ENCODE measurements at places on chromosomes 1 and 21.
A peak's percentile ranks its signal among the peaks of the same experiment; 100 is the strongest.

- no peak for DNase-seq
Measured at GRCh38 chr1:194367121-194367520, 1180.7 kb upstream of the B3GALT2 start.

- DNase-seq = peak; percentile 70
Measured at GRCh38 chr1:107250169-107250568, 109.3 kb downstream of the NTNG1 start.

- no peak for DNase-seq
Measured at GRCh38 chr1:204530932-204531331, 14.7 kb downstream of the MDM4 start.

DNA sequence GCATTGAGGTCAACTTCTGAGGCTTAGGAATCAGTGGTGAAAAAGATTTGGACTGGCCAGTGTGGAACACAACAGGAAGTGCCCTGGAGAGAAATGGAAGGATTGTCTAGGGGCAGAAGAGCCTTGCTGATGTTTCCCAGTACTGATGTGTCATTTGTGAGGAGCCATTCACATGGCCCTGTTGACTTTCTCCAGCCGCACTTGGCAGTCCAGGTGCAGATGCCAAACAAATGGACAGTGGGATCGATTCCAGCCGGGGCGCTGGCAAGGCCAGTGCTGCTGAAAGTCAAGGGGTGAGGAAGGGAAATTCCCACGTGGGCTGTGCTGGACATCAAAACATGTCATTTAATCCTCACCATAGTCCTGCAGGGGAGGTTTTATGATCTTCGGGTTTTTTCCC, 4.9 kb upstream of the TRIM63 start:
- no peak for DNase-seq

DNA sequence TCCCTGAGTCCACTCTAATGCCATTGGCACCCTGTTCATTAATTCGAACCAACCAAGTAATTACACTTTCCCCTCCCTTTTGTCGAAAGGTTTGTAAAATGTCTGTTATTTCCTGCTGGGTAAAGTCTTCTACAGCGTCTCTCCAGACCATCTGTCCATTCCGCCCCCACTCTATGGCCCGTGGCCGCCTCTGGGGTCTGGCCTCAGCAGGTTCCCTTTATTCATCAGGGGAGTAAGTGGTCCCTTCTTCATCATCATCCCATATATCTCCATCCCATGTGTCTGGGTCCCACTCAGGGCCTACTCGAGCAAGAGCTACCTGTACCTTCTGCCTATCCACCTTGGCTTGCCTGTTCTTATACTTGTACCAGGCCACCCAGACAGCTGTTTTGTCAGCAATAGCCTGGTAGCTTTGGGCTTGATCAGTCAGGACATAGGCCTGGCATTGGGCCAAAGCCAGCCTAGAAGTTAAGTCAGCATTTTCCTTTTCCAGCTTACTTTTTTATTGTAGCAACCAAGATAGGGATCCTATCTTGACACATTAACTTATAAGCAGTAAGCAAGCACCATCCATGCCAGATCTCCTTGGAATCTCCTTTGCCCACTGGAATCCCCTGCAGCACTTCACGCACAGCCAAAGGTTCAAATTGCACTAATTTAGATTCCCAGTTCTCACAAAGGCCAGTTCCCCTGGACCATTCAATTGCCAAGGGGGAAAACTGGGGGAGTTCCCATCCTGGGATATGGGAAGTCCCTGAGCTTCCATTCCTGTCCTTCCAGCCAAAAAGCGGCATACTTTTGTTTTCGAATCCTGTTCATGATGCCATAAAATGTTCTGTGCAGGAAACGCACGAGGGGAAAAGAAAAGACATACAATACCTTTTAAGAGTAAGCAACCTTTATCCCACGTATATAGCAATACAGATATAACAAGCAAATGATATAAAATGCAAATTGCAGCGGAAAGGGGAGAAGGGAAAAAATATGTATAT, 6.6 kb upstream of the STUM start:
- no peak for DNase-seq

DNA sequence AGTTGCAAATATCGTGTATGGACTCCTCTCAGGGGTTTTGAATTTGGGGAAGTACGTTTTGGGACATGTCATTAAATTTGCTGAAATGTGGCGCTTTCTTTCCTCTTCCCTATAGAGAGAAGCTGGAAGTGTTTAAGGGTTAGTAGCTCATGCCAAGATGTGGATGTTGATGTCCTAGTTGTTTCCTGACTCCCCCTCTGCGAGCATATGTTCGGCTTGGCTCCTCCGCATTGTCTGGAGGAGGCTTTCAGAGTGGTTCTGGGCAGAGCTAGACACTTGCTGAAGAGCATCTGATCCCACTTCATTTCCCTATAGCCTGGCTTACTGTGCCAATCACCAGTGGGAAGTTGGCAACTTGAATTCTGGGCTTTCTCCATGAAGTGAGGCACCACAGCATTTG, 347.4 kb upstream of the B3GALT2 start:
- DNase-seq = no peak

DNA sequence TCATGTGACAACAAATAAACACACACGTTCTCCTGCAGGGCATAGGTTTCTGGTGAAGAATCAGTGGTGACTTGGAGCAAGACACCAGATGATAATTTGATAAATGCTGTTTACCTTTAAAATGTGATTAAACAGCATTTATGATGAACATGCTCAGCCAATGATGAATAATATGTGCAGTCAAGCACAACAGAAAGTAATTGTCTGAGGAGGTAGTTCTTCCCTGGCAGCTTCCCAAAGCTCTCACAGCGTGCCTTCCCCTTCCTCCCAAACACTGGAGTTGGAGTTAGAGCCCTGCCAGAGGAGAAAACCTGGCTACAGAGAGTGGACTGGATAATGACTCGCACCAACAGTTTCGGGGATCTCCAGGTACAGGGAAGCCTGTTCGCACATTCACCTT, 463.5 kb downstream of the SMYD3 start:
- DNase-seq = peak; percentile 94

GRCh38 chr1:22804406-22804805, 93.8 kb downstream of the EPHB2 start:
- no peak for DNase-seq

GRCh38 chr1:161037661-161038522, 872 bp downstream of the TSTD1 start:
- peak; percentile 6 for DNase-seq

DNA sequence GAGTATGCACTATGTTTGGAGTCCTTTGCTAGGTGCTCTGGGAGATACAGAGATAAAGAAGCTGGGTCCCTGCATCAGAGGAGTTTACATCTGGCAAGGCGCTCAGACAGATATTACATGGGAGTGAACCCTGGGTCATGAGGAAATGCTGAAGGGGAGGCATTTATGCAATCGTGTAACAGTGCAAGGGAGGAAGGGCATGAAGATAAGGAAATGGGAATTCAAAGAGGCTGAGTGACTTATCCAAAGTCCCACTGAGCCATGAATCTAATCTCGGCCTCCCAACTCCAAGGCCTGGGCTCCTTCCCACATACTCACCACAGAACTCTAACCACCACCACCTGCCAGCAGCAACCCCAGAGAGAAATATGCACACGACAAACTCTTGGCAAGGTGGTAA, 51.6 kb downstream of the FAM163A start:
- DNase-seq = no peak

DNA sequence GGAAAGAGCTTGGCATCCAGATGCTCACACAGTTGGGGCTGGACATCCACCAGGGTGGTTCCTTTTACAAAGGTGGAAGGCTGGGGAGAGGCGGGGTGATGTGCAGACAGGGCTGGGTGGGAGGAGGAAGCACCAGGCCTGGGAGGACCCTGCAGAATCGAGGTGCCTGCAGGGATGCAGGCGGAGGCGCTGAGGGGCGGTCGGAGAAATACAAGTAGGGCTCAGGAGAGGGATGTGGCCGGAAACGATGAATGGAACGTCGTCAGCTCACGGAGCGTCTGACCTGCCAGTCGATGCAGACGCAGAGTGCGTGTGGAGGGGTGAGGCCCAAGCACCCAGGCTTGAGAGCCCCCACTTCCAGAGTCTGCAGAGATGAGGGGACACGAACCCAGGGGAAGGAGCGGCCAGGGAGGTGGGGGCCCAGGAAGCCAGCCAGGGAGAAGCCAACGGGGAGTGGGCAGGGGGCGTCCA, 63.4 kb downstream of the TRIM11 start:
- DNase-seq = no peak

DNA sequence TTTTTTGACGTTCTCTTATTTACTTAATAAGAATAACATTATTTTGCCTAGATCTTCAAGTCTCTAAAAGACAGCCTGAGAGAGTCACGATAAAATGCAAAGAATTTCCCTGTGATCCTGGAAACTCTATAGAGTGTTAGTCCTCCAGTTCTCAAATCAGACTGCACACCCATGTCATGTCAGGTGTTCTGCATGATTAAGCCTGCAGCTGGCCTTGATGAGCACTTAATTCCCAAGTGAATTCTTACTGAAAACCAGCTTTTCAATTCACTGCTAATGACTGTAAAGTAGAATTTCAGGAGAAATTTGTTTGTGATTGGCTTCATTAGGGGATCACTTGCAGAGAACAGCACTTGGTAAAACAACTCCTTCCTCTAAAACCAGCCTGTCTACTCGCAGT, 41.9 kb downstream of the CHML start:
- no peak for DNase-seq

DNA sequence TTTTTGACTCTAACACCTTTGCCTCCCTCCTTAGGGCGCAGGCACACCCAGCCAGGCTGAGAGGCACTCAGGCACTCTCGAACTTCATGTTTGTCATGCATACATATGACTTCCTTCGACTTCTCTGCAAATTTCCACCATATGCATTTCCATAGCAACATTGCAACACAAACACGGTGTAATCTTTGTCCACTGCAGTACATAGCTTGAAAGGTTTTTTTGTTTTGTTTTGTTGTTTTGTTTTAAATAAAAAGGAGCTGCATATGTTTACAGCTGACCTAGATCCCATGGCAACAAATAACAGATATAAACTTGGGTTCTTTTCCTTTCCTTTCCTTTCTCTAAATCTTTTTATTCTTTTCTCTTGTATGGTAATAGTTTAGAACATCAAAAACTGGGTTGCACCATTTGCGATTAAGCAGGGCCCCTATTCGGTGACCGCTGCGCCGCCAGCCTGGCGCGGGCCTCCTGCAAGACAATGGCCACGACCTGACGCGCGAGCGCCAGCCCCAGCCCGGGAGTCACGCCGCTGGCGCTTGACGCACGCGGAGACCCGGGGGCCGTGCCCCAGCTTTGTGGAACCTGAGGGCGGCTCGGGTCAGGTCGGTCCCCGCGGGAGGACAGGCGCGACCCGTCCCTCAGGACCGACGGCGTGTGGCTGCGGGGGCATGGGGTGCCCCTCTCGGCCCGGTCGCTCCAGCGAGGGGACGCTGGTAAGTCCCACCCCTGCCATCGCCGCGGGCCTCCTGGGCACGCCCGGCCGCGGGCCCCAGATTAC, 35.2 kb downstream of the CCN1 start:
- no peak for DNase-seq

DNA sequence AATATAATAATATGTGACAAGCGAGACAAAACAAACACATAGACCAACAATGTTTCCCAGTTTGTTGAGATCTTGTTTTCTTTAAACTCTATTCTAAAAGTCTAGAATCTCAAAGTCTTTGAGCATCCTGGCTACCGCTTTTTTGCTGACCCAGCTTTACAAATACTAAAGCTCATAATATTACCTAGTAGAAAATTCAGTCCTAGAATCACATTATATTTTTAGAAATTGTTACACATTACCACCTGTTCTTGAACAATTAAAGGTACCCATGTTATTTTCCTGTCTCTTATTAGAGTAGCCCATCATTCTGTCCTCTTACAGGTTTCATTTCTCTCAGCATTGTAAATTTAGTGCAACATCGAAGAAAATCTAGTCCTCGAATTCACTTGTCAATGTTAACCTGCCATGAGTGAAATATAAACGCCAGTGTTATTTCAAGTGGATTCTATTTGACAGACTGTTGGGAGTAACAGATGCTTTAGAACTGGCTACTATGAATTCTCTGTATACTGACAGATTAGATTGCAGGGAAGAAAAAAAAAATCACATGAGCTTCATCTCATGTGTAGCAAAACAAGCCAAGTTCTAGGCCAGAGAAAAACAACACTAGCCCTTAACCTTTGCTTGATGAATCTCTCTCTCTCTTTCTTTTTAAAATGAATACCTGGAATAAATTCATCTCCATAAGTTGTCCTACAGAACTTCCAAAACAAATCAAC, 851.2 kb upstream of the ADAMTS5 start:
- DNase-seq = no peak

- no peak for DNase-seq
Measured at GRCh38 chr1:217272385-217272784, 358.5 kb downstream of the GPATCH2 start.

DNA sequence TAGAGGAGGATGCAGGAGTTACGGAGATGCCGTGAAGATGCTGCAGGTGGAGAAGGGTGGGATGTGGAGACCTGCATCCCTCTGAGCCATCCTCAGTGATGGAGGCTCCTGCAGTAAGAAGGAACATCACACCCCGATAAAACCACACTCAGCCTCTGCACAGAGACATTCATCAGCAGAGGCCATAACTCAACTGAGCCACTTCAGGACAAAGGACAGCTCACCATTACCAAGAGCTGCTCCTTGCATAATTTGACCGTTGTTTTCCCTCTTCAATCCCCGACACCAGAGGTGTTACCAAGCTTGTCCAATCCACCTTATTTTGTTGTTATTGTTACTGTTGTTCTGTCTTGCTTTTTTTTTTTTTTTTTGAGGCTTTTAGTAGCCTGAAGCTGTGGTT, 543.9 kb downstream of the AJAP1 start:
- no peak for DNase-seq

DNA sequence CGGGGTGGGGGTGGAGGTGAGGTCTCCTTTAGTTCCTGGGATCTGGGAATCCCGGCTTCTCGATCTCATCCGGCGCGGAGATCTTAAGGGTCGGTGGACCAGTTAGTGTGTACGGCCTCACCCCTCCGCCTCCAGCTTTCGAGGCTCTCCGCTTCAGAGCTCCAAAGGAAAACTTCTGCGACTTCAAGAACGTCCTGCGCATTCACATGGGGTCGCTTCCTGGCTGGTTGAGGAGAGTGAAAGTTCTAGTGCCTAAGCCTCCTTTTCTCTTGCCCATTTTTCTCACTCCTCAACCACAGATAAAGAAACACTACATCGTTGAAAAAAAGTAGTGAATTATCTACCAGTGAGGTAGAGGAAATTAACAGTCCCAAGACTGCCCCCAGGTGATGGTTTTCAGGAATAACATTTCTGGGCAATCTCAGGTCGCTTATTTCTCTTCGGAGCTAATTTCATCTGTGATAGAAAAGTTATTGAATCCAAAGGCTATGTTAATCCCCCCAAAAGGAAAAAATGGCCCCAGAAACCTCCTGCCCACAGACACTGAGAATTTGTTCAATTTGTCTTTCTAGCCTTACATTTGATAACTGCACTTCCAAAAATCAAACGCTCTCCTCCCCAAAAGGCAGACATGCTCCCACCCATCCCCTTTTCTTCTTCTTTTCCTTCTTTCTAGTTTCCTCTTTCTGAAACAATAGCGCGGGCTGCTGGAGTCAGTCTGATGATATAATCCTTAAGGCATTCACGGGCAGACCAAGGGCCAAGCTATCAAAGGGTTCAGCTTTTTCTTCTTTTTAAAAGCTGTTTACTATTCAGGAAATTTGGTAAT, 20.6 kb upstream of the TBX15 start:
- DNase-seq = peak; percentile 2

- no peak for DNase-seq
Measured at GRCh38 chr1:198117267-198117666, 39.5 kb upstream of the NEK7 start.

Measured in COR-L47 (cell line).